ENCODE measurements at places on chromosomes 5 and 9.

- DNase-seq = no peak
Measured at GRCh38 chr9:137030538-137031527, 1.1 kb downstream of the FUT7 start.

DNA sequence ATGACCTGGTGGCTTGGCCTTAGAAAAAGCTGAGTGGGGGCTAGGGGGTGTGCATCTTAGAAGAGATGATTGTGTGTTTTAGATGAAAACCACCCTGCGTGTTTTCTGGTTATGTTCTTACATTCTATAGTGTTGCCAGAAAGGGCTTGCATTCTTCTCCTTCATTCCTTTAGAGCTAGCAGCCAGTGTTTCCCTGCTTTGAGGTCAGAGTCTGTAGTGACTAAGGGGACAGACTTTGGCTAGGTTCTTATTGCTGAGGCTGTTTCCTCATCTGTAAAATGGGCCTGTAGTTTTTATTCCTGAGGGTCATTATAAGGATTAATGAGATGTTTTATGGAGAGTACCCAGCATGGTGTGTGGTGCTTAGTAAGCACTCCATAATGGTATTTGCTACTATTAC lies 6.4 kb downstream of the MAST4 start:
- DNase-seq = no peak

DNA sequence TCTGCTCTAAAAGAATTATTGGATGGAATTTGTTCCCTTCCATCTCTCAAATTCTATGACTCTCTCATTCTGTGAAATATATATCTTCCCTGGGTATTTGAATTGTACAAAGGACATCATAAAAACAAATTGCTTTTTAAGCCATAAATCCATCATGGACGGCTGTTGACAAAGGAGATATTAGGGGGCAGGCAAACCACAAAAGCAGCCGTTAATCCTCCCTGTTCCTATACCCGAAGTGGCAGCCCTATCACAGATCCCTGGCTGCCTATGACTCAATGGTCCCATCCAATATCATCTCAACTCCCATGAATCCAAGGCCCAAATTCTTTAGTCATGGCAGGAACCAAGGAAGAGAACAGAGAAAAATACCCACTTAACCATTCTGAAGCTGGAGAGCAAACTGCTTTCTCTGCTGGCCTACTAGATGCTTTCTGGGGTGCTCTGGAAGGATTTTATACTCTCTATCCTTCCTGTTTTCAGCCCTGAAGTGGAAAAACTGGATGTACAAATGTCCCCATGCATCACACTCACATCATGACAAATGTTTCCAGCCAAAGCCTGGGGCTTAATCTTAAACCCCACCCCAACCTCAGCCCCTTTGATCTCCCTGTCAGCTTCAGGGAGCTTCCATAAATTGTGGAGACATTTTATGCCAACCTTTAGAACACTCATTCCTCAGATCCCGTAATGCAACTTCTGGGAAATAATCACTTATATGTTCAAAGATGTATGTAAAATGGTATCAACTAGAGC lies 59.5 kb downstream of the FAM114A2 start:
- DNase-seq = no peak

DNA sequence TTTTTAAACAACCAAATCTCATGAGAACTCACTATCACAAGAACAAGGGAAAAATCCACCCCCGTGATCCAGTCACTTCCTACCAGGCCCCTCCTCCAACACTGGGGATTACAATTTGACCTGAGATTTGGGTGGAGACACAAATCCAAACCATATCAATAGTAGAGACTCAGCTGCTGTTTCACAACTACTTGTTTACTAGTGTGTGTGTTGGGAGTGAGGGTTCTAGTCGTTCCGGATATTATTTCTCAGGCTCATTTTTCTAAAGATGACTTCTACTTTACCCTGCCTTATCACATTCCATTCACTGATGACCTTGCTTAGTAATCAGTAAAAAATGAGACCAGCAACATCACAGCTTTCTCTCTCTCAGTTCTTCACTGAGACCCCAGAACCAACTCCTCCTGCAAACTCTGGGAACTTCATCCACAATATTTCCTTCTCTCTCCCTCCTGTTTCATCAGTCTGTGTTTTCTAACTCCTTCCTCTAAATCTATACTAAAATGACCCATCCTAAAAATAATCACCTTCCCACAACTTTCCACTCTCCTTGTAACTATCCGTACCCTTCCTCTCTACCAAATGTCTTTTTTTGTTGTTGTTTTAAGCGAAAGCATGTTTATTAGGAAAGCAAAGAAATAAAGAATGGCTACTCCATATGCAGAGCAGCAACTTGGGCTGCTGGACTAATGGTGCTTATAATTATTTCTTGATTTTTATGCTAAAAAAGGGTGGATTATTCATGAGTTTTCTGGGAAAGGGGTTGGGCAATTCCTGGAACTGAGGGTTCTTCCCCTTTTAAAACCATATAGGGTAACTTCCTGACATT lies 121.5 kb upstream of the SPRY4 start:
- DNase-seq = no peak
